ENCODE measurements at places on chromosomes 6 and 20.

DNA sequence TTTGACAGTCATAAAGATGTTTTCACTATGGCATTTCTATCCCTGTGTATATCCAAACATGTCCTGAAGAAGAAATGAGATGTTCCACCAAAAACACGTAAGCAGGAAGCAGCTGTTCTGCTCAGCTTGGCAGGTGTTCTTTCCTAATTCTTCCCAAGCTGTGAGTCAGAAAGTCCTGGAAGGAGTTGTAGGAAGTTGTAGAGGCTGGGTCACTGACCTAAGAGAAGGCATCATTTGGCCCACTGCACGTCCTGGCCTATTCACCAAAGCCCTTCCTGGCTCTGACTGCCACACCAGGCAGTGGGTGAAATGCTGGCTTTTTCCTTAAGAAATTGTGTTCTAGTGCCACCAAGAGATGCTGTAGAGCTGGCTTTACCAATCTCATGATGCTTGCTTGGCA is 40.3 kb downstream of the STX11 start:
- no peak for DNase-seq

GRCh38 chr6:125444006-125444923 is 142.5 kb upstream of the HDDC2 start:
- DNase-seq = peak; percentile 16

DNA sequence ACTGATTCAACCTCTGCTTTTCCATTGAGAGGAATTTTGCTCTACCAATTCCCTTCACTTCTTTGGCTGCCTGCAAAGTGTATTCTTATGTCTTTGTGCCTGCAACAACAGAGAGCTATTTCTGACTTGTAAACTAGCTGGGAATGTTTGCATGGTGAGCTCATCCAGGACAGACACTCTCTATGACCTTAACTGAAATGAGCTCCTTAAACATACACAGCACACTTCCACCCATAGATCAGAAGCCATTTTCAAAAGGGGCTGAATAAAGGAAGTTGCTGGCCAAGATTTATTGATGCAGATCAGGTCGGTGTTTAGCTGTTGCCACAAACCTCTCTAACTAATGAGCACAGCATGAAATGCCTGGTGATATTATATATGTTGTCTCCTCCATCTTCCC is 377.7 kb downstream of the BTBD9 start:
- DNase-seq = no peak

GRCh38 chr20:52090035-52090434 is 101.5 kb downstream of the ZFP64 start:
- no peak for DNase-seq

- no peak for DNase-seq
These were observed 47.3 kb upstream of the TTPAL start for GRCh38 chr20:44428174-44429016.

GRCh38 chr20:58084566-58084965 is 143.9 kb downstream of the ANKRD60 start:
- DNase-seq = no peak

DNA sequence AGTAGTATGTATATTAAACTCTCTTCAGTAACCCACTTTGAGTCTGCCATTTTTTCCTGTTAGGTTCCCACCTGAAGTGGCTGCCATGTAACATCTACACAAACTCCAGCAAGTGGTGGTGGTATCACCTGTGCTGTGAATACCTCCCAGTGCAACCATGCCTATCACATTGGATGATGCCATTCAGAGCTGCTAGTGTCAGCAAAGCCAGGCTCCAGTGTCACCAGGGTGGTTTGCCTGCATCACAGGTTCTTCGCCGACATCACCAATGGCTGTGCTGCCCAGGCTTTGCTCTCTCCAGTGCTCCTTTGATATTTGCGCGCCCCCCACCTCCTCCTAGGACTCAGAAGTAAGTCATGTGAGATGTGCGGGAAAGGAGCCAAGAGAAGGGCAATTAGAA is 162.6 kb upstream of the FOXA2 start:
- DNase-seq = no peak

- no peak for DNase-seq
These were observed 24.5 kb downstream of the CALHM6 start for GRCh38 chr6:116485559-116486184.

Measured in mucosa of descending colon (tissue), 3 donors.